NCI-H1930 (cell line): ENCODE measurements at places on chromosomes 2 and 18.

- DNase-seq, result no peak
These were observed 82.3 kb downstream of the SS18 start for GRCh38 chr18:26008096-26008495.

- DNase-seq, result no peak
These were observed 32.7 kb upstream of the ABCA12 start for GRCh38 chr2:215171151-215171550.

- peak; percentile 41 for DNase-seq
These were observed 76.7 kb downstream of the TGIF1 start for GRCh38 chr18:3526421-3527354.

DNA sequence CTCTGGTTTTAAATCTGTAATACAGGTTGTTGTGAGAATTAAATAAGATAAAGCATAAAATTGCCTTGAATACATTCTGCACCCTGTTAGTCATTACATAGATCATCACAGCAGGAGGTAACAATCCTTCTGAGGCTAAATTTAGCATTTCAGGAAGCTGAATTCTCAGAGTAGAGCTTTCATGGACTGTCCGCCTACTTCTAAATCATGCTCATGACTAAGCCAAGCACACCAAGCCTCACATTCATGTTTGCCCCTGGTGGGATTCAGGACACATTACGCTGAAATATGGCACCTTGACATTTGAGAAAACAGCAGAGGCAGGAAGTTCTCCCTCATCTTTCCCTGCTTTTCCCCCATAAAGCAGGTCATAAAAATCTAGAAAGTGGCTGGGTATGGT lies 16.6 kb upstream of the PIK3C3 start:
- DNase-seq, result no peak

DNA sequence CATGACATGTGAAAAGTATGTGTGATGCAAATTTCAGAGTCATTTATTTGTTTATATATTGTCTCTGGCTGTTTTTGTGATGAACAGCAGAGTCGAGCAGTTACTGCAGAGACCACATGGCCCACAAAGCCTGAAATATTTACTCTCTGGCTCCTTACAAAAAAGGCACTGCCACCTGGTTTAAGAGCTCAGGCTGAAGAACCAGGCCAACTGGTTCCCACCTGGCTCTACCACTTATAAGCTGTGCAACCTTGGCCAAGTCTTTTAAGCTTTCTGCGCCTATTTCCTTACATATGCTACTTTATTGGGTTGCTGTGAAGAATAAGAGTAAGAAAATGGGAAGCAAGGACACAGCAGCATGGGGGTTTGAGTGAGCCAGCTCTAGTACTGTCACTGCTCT lies 207.6 kb downstream of the L3MBTL4 start:
- no peak for DNase-seq

GRCh38 chr2:215900203-215900611 lies 113.1 kb downstream of the MREG start:
- no peak for DNase-seq

DNA sequence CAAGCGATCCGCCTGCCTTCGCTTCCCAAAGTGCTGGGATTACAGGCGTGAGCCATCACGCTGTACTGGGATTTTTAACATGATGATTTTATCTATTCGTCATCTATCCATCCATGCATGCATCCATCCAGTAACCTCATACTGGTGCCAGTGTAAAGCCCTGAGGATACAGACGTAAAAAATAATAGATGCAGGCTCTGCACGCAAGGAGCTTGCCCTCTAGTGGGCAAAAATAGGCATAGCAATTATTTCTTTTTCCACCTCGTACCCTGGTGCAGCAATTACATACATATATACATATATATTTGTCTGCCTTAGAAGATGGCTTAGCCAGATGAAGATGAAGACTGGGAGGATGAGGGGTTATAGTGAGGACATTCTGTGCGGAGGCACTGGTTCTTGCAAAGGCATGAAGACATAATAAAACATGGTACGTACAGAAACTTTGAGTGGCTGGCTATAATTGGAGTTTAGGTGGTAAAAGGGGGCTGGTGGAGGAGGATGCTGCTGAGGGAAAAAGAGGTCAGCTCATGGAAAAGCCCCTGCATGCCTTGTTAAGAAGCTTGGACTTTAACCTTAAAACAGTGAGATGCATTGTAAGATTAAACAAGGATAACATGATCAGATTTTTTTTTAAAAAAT lies 19.6 kb upstream of the RPIA start:
- DNase-seq, result peak; percentile 43

GRCh38 chr2:72115110-72116080 lies 32.3 kb downstream of the CYP26B1 start:
- no peak for DNase-seq

- DNase-seq, result no peak
These were observed 46.3 kb downstream of the ZC3H6 start for GRCh38 chr2:112321375-112322320.
